ENCODE measurements at places on chromosomes 2 and 18.

DNA sequence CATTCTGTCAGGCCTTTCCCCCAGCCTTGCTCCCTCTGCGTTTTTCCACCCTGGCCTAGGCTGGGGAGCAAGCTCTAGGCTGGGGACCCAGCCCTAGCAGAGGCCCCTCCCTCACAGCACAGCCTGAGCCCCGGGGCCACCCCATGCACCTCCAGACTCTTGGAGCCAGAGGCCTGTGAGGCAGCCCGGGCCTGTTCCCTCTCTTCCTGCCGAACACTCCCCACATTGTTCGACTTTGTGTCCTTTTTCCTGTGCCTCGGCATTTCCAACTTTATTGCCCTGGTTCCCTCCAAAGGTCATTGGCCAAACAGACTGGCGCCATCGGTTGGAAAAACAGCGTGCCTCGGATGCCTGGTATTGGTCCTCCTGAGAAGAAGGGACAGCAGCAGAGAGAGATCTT lies 79.7 kb downstream of the HS1BP3 start:
- no peak for DNase-seq

DNA sequence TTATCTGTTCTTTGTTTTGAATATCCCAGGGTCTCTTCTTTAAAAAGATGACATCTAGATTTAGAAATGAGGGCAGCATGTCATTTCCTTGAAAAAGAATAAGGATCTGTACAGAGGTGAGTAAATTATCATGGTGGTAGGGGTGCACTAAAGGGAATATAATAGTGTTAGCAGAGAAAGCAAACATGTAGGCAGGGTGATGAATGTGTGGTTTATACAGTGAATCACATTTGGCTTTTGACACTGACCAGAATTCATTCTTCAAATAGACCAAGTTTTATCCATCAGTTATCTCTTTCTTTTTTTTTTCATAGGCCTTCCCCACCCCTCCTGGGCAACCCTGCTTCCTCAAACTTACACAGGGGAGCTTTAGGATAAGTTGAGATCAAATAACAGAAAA lies 184.5 kb upstream of the LRP1B start:
- no peak for DNase-seq

GRCh38 chr2:26574900-26575560 lies 66.1 kb downstream of the CIB4 start:
- DNase-seq: no peak

- no peak for DNase-seq
Observed at GRCh38 chr2:128792476-128793054, 473.9 kb upstream of the HS6ST1 start.

DNA sequence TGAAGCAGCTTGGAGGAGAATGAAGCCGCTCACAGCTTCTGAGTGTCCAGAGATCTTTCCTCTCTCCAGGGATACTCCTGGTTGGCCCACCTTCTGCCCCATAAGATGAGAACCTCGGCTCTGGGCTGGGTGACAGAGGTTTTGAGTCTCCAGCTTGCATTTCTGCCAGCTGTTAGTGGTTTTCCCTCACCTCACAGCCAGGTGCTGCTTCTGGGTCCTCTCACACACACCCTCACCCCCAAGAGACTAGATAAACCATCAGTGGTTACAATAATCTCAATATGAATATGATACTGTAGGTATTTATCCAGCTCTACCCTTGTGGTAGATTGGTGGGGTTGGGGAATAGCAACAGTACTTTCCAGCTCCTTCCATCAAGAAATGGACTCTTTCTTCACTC lies 161.7 kb upstream of the SIX3 start:
- no peak for DNase-seq

- DNase-seq: no peak
Observed at GRCh38 chr2:30631051-30631671, 176.1 kb downstream of the CAPN13 start.

- DNase-seq: no peak
Observed at GRCh38 chr2:39290433-39290832, 46.7 kb upstream of the CDKL4 start.

DNA sequence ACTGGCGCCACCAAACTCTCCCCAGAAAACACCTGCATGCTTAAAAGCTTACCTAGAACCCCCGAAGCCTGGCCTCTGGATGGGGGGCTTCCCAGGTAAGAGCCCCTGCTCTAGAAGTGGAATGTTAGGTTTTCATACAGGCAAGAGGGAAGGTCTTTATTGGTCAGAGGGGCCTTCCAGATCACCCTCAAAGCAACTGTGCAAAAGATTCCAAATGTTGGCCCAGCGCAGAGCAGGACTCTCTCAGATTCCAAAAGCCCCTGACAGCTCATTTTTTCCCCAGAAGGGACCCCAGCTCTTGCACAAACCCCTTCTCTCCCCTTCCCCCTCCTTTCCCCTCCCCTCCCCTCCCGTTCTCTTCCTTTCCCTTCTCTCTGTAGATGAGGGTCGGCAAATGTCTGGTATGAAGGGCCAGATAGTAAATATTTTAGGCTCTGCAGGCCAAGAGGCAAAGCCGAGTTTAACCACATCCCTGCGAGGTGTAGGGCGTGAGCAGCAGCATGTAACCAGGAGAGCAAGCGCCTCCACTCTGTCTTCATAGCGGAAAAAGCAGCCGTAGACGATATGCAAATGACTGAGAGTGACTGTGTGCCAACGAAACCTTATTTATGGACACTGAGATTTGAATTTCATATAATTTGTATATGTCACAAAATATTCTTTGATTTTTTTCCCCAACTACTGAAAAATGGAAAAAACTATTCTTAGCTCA lies 116.9 kb downstream of the SMAD7 start:
- no peak for DNase-seq

DNA sequence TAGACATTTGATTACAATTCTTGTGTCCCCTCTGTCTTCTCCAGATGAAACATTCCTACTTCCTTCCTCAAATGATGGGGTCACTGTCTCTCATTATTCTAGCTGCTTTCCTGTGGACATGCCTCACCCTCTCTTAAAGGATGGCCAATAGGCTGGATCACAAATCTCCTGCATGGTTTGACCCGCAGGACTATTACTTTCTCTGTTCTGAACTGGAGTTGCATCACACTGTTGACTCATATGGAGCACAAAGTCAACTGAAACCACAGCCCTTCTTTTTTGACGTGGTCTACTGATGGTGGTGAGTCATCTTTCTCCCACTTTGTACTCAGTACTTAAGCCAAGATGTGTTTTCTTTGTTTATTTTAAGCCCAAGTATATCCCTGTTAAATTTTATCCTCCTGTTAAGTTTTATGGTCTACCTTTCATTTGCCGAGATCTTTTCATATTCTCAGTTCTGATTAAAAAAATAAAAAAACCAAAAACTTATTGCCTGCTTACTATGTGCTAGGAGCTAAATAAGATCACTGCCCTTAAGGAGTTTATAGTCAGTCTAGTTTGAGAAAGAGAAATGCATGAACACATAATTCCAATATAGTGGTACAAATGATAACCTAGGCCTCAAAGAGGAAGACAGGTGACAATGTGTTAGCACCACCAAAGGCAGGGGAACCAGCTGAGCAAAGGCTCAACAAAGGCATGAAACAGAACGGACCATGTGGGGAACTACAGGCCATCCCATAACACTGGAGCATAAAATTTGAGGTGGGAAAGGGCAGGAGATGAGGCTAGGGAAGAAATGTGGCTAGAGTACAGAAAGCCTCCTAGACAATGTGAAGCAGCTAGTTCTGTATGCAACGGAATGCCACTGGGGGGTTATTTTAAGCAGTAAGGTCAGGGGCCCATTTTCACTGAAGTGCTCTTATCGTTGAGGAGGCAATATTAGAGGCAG lies 67.6 kb upstream of the ZFP36L2 start:
- no peak for DNase-seq

GRCh38 chr2:143796051-143796450 lies 666.8 kb downstream of the ARHGAP15 start:
- DNase-seq: no peak

DNA sequence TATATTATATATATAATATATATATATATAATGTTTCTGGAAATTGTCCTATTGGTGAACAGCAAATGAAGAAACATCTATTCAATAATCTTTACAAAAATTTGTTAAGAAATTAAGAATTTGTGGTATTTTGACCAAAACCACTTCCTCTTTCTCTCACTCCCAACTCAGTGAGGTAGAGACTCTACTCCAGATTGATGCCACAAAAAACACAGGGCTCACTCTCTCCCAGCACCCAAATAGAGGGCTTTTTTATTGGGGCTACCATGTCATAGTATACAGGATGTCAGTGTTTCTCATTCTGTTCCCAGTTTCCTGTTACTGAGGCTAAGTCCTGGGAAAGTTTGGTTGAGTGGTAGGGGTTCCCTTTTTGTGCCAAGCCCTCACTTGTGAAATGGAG lies 1155.4 kb downstream of the BCL11A start:
- no peak for DNase-seq

DNA sequence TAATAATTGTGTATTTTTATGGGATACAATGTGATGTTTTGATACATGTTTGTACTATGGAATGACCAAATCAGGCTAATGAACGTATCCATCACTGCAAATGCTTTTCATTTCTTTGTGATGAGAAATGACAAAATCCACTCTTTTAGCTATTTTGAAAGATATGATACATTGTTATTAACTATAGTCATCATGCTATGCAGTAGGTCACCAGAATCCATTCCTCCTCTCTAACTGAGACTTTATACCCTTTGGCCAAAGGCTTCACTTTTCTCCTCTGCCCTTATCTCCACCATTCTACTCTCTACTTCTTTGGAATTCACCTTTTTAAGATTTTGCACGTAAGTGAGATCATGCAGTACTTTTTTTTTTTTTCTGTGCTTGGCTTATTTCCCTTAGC lies 44.5 kb upstream of the TMEM17 start:
- no peak for DNase-seq

DNA sequence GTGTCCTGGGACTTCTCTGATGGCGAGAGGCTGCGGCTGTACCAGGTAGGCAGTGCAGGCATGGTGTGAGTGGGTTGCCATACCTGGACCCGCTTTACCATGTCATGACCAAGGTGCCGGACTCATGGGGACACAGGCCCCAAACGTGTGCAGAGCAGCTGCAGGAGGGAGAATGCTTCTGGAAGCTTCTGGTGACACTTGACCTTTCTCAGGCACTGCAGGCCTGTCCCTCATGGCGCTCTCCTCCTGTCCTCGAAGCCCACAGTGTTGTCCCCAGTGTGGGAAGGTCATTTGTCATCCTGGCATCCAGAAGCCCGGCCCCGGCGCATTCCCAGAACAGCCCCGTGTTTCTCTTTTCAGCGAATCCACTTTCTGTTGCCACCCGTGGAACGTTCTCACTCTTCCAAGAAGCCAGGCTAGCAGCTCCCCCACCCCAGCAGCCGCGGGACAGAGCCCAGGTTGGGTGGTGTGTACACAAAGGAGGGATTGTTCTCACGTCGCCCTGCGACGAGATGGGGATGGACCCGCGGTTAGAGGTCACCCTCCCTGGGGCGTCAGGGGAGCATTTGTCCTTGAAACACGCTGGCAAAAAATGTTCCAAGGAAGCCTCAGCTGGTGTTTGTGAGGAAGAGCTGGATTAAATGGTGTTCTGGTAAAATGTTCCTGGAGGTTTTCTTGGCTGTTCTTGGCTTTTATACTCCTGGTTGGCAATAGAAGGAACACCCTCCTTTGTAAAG lies 43.7 kb downstream of the SH3BP4 start:
- no peak for DNase-seq

DNA sequence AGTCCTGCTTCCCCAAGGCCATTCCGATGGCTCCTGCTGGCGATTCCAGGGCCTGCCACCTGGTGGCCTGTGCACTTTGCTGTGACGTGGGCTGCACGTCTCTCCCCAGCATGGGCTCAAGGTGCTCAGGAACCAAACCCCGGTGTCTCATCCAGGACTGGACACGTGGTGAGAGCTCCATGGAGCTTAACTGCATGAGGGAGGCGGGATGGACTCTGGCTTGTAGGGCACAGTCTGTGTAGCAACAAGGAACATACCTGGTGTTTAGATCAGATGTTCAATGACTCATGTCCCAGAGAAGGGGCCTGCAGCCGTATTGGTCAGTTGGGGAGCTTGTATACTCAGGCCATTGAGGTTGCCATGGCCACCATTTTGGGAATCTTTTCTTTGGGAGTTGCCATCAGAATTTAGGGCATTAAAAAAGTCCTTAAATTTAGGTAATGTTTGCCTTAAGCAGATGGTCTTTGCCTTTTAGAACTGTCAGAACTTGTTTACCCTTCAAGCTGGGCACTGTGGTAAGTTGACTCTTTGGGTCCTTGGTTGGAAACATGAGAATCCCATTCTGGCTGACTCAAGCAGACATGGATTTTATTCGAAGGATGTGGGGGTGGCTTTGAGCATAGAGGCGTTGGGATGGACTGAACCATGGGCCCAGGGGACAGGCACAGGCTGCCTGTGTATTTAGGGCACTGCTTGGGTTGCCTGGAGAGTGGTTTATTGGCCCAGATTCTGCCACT lies 21.0 kb downstream of the AGAP1 start:
- no peak for DNase-seq

GRCh38 chr18:57716549-57716948 lies 86.6 kb downstream of the ATP8B1 start:
- no peak for DNase-seq

DNA sequence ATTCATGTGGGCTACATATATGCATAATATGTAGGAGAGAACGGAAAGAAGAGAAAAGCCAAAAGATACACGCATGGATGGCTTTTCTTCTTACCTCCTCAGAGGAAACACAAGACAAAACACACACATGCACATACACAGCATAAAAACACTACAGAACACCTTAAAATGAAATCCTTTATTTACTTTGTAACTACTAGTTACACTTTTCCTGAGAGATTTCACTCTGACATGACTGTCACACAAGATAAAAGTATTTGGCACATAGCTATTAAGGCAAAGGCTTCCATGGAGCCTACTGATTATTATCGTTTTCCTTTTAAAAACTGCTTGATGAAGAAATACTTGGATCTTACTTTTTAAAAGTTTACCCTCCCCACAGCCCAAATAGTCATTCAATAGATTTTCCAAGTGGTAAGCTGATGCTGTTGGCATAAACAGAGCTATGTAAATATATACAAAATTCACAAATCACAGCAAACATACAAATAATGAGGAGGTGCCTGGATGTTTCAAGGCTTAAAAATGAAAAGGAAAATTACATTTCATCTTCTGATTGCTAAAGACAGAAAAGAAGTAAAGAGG lies 8.6 kb downstream of the ZEB2 start:
- DNase-seq: no peak

DNA sequence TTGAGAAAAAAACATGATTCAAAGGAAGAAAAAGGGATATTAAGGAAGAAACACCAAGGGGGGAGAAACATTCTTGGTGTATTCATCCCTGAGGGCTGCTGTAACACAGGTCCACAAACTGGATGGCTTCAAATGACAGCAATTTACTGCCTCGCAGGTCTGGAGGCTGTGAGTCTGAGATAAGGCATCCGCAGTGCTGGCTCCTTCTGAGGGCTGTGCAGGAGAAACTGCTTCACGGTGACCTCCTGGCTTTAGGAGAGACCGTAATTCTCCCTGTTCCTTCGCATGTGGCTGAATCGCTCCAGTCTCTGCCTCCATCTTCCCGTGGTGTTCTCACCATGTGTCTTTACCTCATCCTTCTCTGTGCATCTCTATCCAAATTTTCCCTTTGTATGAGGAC lies 490.7 kb downstream of the EIPR1 start:
- DNase-seq: no peak

GRCh38 chr2:2720351-2720750 lies 389.3 kb upstream of the MYT1L start:
- no peak for DNase-seq
